Foreskin keratinocyte (primary cell): ENCODE measurements at places on chromosomes 1 and 21.

- DNase-seq = no peak
These were observed 480.2 kb upstream of the RUNX1 start for GRCh38 chr21:35529171-35529863.

GRCh38 chr1:75720820-75721219, 3.7 kb upstream of the ACADM start:
- DNase-seq = no peak

DNA sequence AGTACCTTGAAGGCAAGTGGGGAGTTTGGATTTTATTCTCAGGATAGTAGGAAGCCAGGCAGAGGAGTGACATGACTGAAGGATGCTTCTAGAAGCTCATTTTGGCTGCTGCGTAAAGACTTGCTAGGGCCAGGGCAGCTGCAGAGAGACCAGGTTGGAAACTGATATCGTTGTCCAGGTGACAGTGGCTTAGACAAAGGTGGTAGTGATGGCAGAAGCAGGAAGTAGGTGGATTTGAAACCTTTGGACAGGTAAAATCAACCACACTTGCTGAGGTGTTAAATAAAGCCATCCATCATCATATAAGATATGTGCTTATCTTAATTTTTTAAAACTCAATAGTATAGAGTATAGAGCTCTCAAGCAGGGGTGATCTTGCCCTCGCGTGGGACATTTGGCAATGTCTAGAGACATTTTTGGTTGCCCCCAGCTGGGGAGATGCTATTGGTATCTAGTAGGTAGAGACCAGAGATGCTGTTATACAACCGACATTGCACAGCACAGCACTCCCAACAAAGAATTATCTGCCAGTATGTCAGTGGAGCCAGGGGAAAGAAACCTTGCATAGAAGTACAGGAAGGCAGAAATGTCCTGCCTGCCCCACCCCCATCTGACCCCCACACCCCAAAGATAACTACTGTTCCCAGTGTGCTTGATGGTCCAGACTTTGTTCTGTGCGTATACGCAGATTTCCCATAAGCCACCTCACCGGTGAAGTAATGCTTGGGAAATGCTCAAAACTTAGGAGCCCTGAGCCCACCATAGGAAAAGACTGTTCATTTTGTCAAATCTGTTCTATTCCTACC, 31.1 kb downstream of the TMEM51 start:
- no peak for DNase-seq

GRCh38 chr1:31701091-31701736, 2.6 kb downstream of the COL16A1 start:
- DNase-seq = peak; percentile 96

GRCh38 chr1:206101351-206102045, 15.7 kb downstream of the AVPR1B start:
- DNase-seq = no peak
